GM13977 (cell line): ENCODE measurements at places on chromosomes 16 and 17.

- peak; percentile 38 for DNase-seq
Measured at GRCh38 chr17:8966926-8967325, 1.4 kb upstream of the PIK3R5 start.

DNA sequence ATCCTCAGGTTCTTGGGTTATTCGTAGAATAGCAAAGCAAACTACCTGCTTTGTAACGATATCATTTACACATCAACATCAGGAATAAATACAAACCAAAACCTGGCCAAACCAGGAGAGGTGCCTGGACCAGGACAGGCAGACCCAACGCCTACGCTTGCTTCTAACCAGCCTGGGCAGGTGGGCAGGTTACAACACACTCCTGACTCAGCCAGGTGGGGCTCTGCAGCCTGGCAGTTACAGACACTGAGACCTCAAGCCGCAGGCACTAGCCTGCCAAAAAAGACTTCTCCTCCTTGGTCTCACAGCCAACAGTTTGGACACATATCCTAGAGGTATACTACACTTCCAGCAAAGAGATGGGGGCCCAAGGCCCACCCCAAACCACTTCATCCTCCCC, 14.0 kb downstream of the ANKRD11 start:
- no peak for DNase-seq

GRCh38 chr17:51652529-51652928, 392.2 kb downstream of the UTP18 start:
- no peak for DNase-seq

DNA sequence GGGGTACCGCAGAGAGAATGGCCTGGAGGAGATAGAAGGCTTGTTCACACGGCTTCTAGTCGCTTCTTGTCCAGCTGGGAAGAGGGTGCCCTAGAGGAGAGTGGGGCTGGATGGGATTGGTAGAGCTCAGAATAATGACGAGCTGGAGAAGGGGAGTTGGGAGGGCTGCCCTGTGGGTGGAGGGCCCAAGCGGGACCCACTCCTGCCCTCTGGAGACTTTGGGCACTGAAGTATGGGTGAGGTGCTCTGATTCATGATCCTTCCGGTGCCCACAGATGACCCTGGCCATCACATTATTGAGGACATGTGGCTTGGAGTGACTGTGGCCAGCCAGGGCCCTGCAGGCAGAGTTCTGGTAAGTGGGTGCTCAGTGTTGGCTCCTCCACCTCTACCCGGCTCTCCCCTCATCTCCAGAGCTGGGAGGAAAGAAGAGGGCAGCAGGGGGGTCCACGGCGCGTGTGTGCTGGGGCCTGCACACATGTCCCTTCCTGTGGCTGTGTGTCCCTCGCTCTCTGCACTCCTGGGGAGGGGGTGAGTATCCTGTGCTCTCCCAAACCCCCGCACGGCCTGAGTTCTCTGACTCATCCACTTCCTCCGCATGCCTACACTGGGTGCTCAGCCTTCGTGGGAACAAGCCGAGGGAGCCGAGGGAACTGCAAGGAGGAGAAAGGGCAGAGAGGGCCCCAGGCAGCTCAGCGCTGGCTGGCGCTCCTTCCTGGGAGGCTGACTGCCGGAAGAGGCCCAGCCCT, 8.5 kb downstream of the ITGA3 start:
- DNase-seq: no peak

DNA sequence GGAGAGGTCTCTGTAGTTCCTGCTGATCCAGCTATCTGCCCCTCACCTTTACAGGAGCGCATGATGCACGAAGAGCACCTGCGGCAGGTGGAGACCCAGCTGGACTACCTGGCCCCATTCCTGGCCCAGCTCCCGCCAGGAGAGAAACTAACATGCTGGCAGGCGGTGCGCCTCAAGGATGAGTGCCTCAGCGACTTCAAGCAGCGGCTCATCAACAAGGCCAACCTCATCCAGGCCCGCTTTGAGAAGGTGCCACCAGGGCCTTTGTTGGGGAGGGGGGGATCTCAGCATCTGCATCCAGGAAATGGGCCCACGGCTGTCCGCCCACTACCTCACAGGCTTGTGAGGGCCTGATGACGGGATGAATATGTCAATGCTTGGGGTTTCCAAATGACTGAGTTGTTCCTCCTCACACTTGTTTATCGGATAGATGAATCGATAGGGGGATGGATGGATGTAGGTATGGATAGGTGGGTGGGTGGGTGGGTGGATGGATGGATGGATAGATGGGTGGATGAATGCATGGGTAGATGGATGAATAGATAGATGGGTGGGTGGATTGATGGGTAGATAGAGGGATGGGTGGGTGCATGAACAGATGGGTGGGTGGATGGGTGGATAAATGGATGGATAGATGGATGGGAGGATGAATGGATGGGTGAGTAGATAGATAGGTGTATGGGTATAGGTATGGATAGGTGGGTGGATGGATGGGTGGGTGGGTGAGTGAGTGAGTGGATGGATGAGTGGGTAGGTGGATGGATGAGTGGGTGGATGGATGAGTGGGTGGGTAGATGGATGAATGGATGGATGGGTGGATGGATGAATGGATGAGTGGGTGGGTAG, 7.0 kb upstream of the KATNB1 start:
- DNase-seq: no peak

- DNase-seq: no peak
Measured at GRCh38 chr16:12758670-12759558, 44.8 kb downstream of the CPPED1 start.

- DNase-seq: peak; percentile 59
Measured at GRCh38 chr17:66567234-66568170, 265.1 kb downstream of the PRKCA start.

GRCh38 chr17:9206741-9207332, 185.5 kb downstream of the NTN1 start:
- DNase-seq: no peak

DNA sequence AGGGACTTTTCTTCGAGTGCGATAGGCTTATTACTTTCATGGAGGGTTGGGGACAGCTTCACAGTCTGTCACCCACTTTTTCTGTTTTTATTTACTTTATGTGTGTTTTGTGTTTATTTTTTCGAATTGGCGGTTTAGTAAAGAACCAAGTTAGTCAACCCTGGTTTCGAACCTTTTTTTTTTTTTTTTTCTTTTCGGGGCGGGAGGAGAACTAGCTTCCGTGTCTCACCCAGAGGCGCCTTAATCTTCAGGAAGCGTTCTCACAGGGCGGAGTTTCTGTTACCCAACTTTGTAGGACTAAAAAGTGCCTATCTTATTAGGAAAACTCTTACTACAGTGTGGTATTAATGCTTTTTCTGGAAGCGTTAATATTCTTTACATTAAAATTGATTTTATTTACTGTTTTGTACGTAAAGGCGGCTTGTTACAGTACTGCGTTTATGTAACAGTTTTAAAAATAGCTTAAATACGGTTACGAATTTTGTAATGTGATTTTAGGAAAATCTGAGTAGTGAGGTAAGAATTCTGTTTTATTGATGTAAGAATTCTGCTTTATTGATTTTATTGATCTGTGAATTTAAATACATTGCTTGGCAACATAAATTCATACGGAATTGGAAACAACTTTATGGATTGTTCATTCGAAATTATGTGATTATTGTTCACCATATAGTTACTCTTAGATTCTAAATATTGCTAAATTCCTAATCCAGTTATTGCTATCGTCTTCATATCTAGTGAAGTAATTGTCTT, 885 bp downstream of the ZNF207 start:
- peak; percentile 34 for DNase-seq
